Epithelial cell of prostate (primary cell): ENCODE measurements at places on chromosomes 3 and 15.

GRCh38 chr3:131033480-131034080 lies 6.9 kb downstream of the NEK11 start:
- DNase-seq: no peak

- DNase-seq: no peak
Observed at GRCh38 chr3:192262001-192262400, 465.3 kb downstream of the FGF12 start.

GRCh38 chr15:61685971-61686370 lies 374.3 kb downstream of the VPS13C start:
- no peak for DNase-seq

DNA sequence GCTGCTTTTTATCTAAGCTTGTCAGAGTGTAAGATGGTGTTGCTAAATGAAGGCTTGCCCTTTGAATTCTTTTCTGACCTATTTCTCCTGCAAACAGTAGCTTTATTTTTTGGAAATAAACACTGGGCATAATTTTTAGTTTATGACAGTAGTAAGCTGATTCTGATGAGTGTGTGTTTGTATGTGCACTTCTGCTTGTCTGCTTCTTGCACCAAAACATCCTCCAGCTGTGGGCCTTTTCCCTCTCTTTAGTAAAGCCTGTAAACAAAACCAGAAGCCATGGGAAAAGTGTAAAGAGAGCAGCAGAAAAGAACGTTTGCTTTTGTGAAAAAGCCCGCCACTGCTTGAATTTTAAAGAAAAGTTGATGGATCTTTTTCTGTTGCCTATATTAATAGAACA lies 136.4 kb upstream of the IL12A start:
- DNase-seq: no peak

DNA sequence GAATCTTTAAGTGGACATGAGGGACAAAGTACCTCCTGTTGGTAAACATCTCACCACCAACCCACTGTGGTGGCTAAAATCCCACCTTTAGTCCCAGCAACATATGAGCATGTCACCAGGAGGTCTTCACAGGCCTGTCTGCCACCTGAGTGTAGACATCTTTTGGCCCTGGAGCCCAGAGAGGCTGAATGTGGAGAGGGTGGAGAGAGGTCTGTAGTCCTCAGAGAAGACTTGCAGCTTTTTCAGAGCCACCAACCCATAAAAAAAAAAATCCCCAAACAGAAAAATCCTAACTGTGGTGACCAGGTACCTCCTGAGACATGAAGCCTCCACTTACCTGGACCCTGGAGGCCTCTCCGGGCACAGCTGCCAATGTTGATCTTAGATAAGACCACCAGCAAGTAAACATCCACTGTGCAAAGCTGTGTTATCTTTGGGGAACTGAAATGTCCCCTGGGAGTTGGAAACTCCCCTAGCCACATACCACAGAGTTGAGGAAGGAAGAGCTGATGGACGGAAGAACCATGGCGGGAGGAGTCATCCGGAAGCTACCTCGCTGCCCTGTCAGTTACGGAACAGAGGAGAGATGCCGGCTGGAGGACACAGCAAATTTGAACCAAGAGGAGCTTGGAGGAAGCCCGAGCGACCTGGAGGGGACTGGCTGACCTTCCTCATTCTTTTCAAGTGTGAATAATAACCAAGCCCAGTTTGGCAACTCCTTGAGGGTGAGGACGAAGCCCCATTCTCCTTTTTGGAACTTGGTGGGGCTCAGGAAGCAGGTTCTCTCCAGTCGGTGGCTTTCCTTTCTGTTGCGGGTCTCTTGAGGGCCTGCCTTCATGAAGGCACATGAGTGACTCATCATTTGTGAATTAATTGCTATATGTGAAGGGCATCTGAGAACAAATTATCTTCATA lies at the start of gene GHRL:
TSS of gene GHRL (minus strand) at position 443 of the 915 bp plus-strand sequence. CDS start 2,767 bp downstream, outside the sequence.
- no peak for DNase-seq

DNA sequence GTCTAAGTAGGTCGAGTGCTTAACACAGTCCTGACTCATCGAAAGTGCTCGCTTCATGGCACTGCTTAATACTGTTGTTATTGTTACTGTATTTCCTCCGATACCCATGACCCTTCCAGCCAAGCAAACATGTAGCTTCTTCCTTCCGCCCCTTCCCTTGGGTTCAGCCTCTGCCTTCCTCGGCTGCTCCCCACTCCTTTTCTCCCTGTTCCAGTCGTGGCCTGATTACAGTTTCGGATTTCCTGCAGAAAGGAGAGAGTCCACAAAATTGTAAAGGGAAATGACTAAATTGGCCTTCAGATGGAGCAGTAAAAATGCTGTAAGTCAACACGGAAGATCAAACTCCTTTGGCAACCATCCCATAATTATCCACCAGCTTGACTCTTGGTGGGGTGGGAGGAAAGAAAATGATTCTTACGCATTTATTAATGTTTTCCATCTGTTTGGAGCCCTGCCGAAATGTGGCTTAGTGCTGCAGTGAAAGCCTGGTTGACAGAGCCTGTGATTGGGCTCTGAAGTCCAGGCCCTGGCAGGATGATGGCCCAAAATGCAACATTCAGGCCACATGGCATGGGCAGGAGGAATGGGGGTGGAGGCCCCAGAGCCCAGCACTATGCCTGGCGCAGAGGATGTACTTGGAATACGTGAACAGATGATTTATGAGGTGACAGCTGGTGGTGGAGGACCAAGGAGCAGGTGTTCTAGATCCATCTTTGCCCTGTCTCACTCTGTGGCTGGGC lies 37.6 kb downstream of the FAM3D start:
- no peak for DNase-seq

DNA sequence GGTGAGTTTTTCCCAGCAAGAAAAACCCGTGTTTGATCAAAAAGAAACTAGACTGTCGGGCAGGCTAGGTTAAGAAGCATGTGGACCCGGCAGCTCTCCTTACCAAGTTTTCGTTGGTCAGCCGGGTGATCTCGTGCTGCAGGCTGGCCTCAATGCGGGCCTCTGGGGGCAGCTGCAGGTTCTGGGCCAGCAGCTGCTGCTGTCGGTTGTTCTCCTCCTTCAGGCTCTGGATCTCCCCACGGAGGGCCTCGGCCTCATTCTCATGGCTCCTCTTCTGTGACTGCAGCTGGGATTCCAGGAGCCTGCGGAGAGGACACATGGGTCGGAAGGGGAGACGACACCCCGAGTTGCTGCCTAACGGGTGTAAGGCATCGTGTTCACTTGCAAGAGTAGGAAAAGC lies 44.5 kb upstream of the MYO5C start:
- DNase-seq: no peak

- no peak for DNase-seq
Observed at GRCh38 chr15:81337713-81338157, 13.8 kb upstream of the STARD5 start.

DNA sequence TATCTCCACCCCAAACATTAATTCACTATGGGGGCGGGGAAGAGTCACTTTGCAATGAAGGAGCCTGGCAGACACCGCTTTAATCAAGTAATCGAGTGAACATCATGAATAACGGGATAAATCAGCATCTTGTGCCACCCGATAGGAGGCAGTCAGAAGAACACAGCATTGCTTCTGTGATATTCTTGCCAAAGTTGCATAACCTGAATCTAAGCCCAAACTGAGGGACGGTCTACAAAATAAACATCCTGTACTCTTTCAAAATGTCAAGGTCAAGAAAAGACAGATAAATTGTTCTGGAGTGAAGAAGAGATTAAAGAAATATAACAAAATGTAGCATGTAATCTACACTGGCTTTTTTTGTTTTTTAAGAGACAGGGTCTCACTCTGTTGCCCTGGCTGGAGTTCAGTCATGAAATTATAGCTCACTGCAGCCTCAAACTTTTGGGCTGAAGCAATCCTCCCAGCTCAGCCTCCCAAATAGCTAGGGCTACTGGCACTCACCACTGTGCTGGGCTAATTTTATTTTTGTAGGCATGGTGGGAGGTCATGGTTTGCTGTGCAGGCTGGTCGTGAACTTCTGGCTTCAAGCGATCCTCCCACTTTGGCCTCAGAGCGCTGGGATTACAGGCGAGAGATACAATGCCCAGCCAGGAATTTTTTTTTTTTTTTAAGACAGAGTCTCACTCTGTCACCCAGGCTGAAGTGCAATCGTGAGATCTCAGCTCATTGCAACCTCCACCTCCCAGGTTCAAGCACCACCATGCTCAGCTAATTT lies 20.1 kb upstream of the VWA5B2 start:
- DNase-seq: no peak

DNA sequence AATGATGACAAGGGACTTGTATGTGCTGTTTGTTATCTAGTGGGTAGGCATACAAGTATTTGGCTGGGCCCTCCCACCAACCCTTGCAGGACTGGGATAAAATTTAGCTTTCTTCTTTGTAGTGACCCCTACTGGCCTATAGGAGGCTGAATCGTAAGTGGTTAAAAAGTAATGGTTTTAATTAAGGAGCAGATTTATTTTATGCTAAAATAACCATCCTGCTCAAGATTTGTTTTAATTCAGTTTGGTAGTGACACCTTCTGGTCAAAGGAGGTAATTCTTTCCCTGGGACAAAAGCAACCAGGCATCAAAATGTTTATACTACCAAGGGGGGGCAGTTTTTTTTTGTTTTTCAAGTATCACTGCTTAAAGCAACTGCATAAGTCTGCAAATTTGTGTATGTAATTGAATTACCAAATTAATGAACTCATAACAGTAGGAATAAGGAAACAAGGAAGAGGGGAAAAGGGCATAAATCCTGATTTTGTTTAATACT lies 70.7 kb downstream of the TOP2B start:
- no peak for DNase-seq

GRCh38 chr3:14490831-14491230 lies 49.3 kb downstream of the GRIP2 start:
- peak; percentile 44 for DNase-seq

DNA sequence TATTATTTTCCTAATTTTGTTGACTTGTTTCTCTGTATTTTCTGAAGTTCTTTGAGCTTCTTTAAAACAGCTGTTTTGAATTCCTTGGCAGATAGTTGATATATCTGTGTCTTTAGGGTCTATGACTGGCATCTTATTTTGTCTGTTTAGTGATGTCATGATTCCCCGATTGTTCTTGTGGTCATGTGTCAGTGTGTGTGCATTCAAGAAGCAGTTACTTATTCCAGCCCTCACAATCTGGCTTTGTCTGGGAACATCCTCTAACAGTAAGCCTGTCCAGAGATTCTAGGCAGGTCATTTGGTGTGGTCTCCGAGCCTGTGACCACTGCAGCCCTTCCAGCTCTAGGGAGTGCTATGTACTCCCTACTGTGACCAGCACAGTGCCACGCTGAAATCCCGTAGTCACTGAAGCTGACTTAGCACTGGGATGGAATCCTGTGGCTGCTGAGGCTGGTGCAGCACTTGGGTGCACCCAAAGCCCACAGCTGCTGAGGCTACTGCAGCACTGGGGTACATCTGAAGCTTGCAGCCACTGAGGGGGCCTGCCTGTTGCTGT lies 6.7 kb downstream of the LNP1 start:
- no peak for DNase-seq

GRCh38 chr15:75042730-75043508 lies 19.5 kb downstream of the PPCDC start:
- DNase-seq: no peak

DNA sequence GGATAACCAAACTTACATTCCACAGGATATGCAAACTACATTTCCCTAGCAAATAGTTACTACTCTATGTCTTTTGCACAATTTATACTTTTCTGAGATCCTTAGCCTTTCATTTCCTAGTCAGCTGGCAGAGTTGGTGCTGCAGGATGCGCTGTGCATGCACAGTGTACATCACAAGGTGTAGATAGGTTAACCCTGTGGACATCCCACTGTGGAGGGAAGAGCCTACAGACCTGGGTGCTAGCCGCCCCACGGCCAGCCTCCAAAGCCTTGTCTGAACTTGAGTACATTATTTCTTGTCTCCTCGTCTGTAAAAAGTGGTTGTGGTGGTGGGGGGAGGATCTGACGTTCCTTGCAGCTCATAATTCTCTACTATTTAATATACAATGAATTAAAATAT lies 3.5 kb downstream of the TNFSF10 start:
- DNase-seq: no peak

GRCh38 chr15:67010898-67011616 lies 54.3 kb upstream of the SMAD3 start:
- DNase-seq: no peak

DNA sequence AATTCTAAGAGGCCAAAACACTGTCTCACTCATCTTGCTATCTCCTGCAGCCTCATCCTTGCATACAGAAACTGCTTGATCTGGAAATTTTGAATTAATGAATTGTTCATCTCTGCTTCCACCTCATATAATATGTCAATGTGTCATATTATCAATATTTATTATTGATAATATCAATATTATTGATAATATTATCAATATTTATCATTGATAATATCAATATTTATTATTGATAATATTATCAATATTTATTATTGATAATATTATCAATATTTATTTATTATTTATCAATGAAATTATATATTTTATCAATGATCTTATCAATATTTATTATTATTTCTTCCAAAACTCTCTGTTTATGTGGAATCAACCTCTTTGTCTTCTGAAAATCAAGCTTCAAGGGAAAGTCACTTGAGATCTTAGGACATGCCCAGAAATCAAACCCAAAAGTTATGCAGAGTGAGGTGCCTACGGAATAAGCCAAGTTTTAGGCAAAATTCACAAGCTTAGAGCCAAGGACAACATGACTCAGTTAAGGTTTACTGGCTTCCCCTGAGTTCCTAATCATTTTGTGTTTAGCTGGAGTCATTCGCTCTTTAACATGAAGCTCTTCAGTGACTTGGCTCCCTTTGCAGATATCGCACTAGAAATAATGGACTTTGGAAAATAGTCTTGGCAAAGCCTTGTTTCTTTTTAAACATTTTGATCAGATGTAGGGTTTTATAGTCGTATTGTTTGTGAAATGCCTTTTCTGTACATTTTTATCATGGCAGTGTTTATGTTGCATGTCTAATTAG lies 297.1 kb upstream of the RARB start:
- no peak for DNase-seq

GRCh38 chr3:119594066-119594465 lies 3.6 kb upstream of the PLA1A start:
- no peak for DNase-seq

DNA sequence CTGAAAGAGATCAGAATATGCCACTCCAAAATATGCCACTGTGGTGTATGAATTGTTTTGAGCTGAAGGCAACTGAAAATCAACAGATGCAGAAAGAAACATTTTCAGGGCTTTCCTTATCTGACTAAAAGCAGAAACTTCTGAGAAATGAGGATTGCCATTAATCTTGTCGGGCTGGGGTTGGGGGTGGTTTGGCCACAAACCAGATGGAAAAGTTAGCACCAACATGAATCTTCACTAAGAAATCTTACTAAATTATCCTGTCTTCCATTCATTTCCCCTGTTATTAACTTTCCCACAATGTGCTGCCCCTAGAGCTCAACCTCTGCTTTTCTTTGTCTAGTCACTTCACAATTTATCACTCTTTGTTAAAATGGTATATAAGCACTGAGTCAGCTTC lies 229.9 kb upstream of the GADL1 start:
- no peak for DNase-seq
